SK-N-DZ (cell line): ENCODE measurements at places on chromosomes 12 and 14.

DNA sequence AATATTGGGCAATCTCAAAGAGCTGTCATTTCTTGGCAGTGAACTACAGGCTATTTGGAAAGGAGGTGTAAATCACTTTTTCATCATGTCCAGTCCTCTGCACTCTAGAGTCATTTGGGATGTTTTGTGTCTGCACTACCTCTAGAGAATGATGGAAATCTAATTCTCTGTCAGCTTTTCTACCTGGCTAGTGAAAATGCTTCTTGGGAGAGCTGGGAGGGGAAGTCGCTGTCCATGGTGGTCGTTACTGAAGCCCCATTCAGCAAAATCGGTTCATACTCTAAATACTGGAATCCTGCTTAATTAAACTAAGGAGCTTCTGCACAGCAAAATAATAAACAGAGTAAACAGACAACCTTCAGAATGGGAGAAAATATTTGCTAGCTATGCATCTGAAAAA, 251.8 kb downstream of the APAF1 start:
- DNase-seq: no peak

DNA sequence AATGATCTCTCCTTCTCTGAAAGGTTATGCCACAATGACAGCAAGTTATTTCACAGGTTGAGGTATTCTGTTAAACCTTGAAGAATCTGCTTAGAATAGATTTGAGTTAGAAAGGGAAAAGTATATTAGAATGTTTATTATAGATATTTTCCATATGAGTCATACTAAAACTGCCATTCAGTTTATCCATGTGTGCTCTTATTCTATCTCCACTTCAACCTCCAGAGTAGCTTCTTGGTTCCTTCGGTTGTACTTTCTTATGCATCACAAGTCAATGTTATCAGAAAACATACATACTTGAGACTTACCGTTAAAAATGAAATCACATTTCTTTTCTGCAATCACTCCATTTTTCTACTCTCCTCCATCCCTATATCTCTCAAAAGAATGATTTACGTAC, 197.7 kb downstream of the BCAT1 start:
- no peak for DNase-seq

DNA sequence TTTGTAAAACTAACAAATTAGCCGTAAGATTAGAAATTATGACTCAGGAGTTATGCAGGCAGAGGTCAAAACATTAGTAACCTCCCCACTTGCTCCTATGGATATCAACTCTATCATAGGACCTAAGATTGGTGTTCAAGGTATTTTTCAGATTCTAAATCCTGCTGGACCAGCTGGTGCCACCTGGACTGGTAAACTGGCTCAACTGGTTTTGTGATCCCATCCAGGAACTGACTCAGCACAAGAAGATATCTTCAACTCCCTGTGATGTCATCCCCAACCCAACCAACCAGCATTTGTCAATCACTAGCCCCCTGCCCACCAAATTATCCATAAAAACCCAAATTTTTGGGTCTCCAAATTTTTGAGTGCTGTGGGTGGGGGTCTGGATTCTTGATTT, 98.1 kb upstream of the OR4E1 start:
- no peak for DNase-seq

DNA sequence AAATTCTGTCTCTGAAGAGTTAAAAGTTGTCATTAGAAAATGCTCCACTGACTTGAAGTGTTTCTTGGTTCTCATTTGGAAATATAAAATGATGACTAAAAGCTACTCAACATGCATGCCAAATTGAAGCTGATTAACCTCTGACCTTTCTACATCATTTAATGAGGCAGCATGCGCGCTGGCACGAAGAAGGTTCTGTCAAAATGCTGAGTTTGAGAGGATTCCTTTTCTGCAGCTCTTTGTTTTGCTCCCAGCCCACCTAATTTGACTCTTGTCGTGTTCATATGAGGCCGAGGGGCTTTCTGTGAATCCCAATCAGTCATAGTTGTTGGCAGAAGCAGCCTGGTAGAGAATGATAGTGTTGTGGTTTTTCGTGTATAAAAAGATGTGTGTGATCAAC, 153.4 kb downstream of the BRMS1L start:
- DNase-seq: no peak

GRCh38 chr12:123471374-123472068, 13.6 kb downstream of the SNRNP35 start:
- DNase-seq: no peak

- no peak for DNase-seq
These were observed 10.2 kb upstream of the LTA4H start for GRCh38 chr12:96045566-96045965.

GRCh38 chr12:104340177-104340576, 36.6 kb downstream of the EID3 start:
- no peak for DNase-seq

GRCh38 chr12:69579029-69579428, 6.2 kb upstream of the CCT2 start:
- DNase-seq: no peak

DNA sequence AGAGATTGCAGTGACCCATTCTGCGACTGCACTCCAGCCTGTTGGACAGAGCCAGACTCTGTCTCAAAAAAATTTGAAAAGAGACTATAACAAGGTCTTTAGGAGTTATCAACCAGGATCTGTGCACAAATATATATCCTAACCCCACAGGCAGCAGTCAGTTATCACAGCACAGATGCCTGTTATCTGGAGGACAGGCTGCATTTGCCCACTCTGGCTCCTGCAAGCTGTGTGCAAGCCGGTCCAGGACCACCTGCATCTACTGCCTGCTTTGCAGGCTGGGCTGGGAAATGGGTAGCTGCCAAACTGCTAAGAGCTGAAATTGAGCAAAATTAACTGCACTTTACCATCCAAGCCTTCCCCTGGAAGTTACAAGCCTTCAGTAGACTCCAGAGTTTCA, 21.4 kb upstream of the RCOR1 start:
- DNase-seq: no peak

- no peak for DNase-seq
These were observed 6.4 kb downstream of the NGB start for GRCh38 chr14:77264466-77265186.

DNA sequence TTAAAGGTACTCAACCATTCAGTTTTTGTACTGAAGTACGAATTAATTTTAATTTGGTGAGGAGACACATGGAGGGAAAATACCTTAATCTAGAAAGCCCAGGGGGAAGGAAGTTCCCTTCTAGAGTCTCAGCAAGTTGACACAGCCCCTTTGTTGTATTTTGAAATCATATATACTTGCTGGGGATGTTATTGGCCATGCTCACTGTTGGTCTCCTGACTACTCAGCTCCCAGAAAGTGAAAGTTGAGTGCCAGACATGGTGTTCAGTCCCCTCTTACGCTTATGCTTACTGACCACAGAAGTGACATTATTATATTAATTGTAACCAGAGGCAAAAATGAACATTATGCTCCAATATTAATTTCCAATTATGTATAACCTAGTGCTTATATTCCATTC, 28.1 kb downstream of the ARF6 start:
- no peak for DNase-seq

- DNase-seq: no peak
These were observed 407.6 kb downstream of the TMEM132D start for GRCh38 chr12:129496226-129496625.
